Esophagus muscularis mucosa (tissue), 4 donors: ENCODE measurements at places on chromosomes 5 and 9. TPM values are rescaled to one million over a fixed set of nuclear protein-coding genes. Genes with fewer than 3 reads are reported as not detected.

GRCh38 chr9:132242621-132243155 lies 80.8 kb downstream of the NTNG2 start:
- peak overlapping the region; percentile 75 for H3K4me3 ChIP-seq
- peak overlapping the region; percentile 49 for H3K27ac ChIP-seq
- no peaks in the 10 kb centered on the region for H3K36me3 ChIP-seq

- H3K27ac ChIP-seq = no peak overlapping the region
- no peaks in the 10 kb centered on the region for H3K27me3 ChIP-seq
- no peaks in the 10 kb centered on the region for H3K36me3 ChIP-seq
- H3K4me3 ChIP-seq = no peak overlapping the region
- no peak for DNase-seq
Measured at GRCh38 chr9:69885931-69886330, 65.3 kb downstream of the CFAP95 start.

DNA sequence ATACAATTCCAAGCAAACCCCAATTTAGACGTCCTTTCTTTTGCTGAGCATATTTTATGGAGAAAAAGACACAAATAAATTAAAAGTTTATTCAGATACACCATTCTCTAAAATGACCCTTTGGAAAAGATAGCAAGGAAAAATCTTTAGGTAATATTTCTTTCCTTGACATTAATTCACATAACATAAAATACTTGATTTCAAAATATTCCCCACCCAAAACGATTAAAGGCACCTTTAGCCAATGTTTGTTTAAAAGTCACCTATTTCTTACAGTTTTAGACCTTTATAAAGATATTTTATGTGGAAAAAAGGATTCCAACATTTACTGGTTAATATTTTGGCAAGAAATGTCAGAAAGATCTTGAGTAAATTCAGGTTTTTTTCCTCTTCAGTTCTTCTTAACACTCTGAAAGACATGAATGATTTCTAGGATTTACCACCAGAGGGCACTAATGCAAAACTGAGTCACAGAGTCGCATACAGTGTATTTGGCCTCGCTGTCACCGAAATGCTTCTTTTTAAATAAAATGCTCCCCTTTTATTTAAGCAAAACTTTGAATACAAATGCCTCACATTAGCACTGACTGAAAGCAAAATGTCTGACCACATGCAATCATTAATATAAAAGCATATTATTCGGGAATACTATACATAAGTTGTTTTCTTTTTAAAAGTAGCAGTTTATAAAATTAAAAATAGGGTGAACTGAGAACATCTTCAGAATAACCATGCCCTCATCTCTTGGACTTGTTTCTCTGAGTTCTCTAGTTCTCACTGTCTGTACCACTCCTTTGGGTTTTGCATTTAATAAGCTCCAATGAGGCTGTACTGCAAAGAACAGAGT lies 122.5 kb downstream of the SLC1A3 start:
- H3K4me3 ChIP-seq = no peak overlapping the region
- no peaks in the 10 kb centered on the region for H3K36me3 ChIP-seq
- DNase-seq = no peak
- H3K27ac ChIP-seq = no peak overlapping the region

- no peak overlapping the region for H3K27ac ChIP-seq
- no peaks in the 10 kb centered on the region for H3K4me1 ChIP-seq
- no peaks in the 10 kb centered on the region for H3K27me3 ChIP-seq
- H3K36me3 ChIP-seq = no peaks in the 10 kb centered on the region
Measured at GRCh38 chr5:155839251-155840037, 487.5 kb upstream of the SGCD start.

- no peak overlapping the region for H3K4me3 ChIP-seq
- H3K27ac ChIP-seq = no peak overlapping the region
- DNase-seq = no peak
Measured at GRCh38 chr5:90844931-90845330, 286.3 kb downstream of the ADGRV1 start.

GRCh38 chr5:78327761-78328510 lies 32.5 kb upstream of the SCAMP1 start:
- H3K4me1 ChIP-seq = no peaks in the 10 kb centered on the region
- no peak overlapping the region for H3K27ac ChIP-seq
- no peaks in the 10 kb centered on the region for H3K36me3 ChIP-seq
- no peak for DNase-seq

DNA sequence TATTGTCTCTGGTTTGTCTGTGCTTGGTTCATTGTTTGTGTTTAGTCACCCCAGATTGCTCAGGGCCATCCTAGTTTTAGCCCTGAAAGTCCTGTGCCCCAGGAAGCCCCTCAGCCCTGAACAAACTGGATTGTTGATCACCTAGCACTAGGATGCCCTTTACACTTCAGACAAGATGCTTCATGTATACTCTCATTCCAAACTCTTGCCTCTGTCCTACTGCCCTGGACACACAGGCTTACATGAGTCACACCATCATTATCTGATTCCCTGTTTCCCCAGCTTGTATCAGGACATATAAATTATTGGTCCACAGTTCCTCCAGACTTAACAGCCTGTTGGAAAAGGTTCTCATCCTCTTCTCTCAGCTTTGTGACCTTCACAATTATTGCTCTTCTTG lies 120.1 kb downstream of the BAAT start:
- H3K27me3 ChIP-seq = no peaks in the 10 kb centered on the region
- H3K4me3 ChIP-seq = no peak overlapping the region
- H3K4me1 ChIP-seq = no peaks in the 10 kb centered on the region
- H3K36me3 ChIP-seq = no peaks in the 10 kb centered on the region
- H3K27ac ChIP-seq = no peak overlapping the region

- no peaks in the 10 kb centered on the region for H3K36me3 ChIP-seq
- H3K4me3 ChIP-seq = no peak overlapping the region
- DNase-seq = peak; percentile 92
- H3K4me1 ChIP-seq = peaks cover 76% of the 10 kb centered on the region
- H3K27ac ChIP-seq = peak overlapping the region; percentile 97
- H3K27me3 ChIP-seq = no peaks in the 10 kb centered on the region
Measured at GRCh38 chr5:132500931-132501628, 10.5 kb upstream of the IRF1 start.

- no peak for DNase-seq
- peaks cover 71% of the 10 kb centered on the region for H3K4me1 ChIP-seq
- no peaks in the 10 kb centered on the region for H3K36me3 ChIP-seq
- no peak overlapping the region for H3K4me3 ChIP-seq
- peak overlapping the region; percentile 35 for H3K27ac ChIP-seq
Measured at GRCh38 chr5:72130351-72130761, 23.1 kb downstream of the MAP1B start.

GRCh38 chr5:67999391-67999790 lies 216.2 kb upstream of the PIK3R1 start:
- H3K4me1 ChIP-seq = peaks cover 33% of the 10 kb centered on the region
- no peak for DNase-seq
- H3K27ac ChIP-seq = peak overlapping the region; percentile 86
- H3K27me3 ChIP-seq = no peaks in the 10 kb centered on the region
- H3K36me3 ChIP-seq = no peaks in the 10 kb centered on the region

- H3K36me3 ChIP-seq = no peaks in the 10 kb centered on the region
- H3K4me3 ChIP-seq = no peak overlapping the region
- peak; percentile 91 for DNase-seq
- no peaks in the 10 kb centered on the region for H3K4me1 ChIP-seq
Measured at GRCh38 chr5:1966461-1966860, 83.7 kb upstream of the IRX4 start.

DNA sequence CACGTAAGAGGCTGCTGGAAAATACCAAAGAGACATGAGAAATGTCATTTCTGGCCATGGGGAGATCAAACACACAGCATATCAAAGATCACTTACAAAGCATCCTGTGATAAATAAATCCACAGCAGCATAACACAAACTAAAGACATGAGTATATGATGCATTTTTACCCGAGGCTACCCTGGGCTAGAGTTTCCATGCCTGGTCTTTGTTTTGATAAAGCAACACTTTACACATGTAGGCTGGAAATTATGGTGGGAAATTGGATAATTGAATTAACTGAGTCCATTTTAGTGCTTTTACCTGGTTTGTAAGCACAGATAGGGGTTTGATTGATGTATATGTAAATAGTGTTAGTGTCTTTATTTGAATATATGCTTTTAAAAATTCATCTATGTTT lies 288.4 kb downstream of the AOPEP start:
- no peak for DNase-seq
- H3K4me1 ChIP-seq = peaks cover 55% of the 10 kb centered on the region

GRCh38 chr5:173643964-173644363 lies 27.5 kb upstream of the BOD1 start:
- peaks cover 24% of the 10 kb centered on the region for H3K27me3 ChIP-seq
- no peak overlapping the region for H3K27ac ChIP-seq
- DNase-seq = no peak
- H3K4me3 ChIP-seq = no peak overlapping the region

DNA sequence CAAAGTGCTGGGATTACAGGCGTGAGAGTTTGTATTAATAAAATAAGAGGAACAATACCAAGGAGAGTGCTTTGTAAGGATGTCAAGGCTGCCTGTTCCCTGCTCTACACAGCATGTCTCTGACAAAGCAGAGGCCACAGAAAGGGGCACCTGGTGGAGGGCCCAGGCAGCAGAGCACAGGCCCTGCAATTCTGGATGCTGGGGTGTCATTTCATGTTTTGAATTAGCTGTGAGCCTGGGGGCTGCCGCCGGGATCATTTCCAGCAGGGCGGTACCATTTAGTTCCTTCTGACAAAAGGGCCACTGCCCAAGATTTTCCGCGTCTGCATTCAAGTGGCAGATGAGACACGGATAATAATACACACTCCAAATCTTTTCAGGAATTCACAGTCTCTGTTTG lies 396.9 kb downstream of the GADD45G start:
- no peak for DNase-seq
- peak overlapping the region; percentile 88 for H3K27ac ChIP-seq
- H3K4me1 ChIP-seq = peaks cover 44% of the 10 kb centered on the region
- no peaks in the 10 kb centered on the region for H3K36me3 ChIP-seq
- H3K4me3 ChIP-seq = no peak overlapping the region

DNA sequence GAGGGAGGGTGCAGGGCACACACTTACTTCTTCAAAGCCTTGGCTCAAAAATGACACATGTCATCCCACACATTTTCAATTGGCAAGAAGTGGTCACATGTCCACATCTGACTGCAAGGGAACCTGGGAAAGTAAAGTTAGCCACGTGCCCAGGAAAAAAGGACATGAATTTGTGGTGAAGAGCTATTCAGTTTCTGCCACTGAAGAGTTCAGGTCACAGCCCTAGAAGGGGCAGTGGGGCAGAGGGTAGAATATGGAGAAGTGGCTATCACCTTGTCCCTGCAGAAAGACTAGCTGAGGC lies 1.9 kb upstream of the RGS14 start:
- DNase-seq = no peak
- no peak overlapping the region for H3K27ac ChIP-seq
- no peaks in the 10 kb centered on the region for H3K27me3 ChIP-seq
- no peak overlapping the region for H3K4me3 ChIP-seq
- no peaks in the 10 kb centered on the region for H3K36me3 ChIP-seq

DNA sequence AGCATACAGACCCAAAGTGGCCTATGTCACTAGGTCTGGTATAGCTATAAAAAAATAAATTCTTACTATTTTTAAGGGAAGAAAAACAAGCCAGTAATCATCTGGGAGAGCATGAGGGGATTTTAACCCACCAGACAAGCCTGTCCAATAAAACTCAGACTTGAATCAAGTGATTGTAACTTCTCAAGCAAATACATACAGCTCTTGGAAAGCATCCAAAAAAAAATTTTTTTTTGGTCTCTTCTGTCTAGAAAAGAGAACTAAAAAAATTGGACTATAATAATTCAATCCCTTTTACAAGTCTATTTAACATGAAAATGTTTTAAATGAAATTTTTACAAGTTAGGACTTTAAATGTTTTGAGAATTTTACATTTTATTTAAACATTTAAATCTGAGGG lies 61.7 kb downstream of the FBXL17 start:
- H3K4me1 ChIP-seq = peaks cover 9% of the 10 kb centered on the region
- H3K27me3 ChIP-seq = no peaks in the 10 kb centered on the region
- H3K36me3 ChIP-seq = no peaks in the 10 kb centered on the region
- no peak overlapping the region for H3K4me3 ChIP-seq

DNA sequence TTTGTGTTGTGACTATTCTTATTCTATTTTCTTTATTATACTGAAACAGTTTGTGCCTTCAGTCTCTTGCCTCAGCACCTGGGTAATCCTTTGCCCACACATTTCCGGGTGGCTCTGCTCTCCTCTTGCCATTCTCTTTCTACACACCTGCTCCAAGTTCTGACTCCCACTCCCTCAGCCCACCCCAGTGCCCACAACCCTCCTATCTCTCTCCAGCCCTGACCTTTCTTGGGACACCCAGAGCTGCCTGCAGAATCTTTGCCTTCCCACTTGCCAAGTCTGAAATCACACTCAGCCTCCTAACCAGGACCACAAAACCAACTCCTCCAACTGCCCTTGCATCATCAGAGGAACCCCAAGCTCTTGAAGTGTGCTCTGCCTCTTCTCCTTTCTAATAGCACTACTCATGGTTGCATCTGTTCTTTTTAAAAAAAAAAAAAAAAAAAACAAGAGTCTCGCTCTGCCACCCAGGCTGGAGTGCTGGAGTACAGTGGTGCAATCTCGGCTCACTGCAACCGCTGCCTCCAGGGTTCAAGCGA lies 4.1 kb downstream of the SWI5 start:
- peaks cover under 1% of the 10 kb centered on the region for H3K36me3 ChIP-seq
- no peak overlapping the region for H3K4me3 ChIP-seq
- DNase-seq = no peak
- H3K27ac ChIP-seq = no peak overlapping the region
- no peaks in the 10 kb centered on the region for H3K27me3 ChIP-seq
- H3K4me1 ChIP-seq = peaks cover 27% of the 10 kb centered on the region

DNA sequence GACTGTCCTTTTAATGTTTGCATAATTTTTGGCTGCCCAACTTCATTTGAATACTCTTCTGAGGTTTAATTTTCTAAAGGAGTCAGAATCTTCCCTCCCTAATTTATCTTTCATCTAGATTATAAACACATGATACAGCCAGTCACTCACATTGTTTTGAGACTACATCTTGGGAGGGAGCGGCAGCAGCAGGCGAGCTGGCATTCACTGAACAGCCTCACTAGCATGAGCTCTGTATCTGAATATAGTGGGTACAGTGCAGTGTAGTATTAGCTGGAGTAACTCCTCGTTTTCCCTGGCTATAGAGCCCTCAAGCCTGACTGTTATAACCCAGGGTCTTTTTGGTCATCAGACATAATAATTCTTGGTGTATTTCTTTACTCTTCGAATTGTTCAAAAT lies 969.2 kb upstream of the COX7C start:
- no peaks in the 10 kb centered on the region for H3K27me3 ChIP-seq
- H3K4me1 ChIP-seq = no peaks in the 10 kb centered on the region
- no peak for DNase-seq

DNA sequence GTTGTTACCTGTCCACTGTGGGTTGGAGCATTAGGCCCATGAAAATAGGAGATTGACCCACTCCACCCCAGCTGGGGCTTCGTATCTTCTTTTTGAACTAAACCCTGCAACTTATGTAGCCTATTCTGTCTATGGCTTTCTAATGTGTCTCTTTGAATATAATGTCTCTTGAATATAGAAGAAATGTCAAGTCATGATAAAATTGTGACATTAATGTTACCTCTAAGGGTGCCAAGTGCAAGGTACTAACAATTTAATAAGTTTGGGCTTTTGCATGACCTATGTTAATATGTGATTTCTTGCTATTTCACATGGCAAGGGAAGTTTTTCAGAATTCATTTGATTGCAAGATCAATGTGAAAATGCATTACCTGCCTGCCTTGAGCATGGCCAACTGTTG lies 40.4 kb upstream of the PUM3 start:
- no peaks in the 10 kb centered on the region for H3K36me3 ChIP-seq
- no peaks in the 10 kb centered on the region for H3K27me3 ChIP-seq
- DNase-seq = no peak
- no peaks in the 10 kb centered on the region for H3K4me1 ChIP-seq
- no peak overlapping the region for H3K27ac ChIP-seq

Gene CERCAM
- total RNA-seq = 29.7 TPM

Gene ZNF879
- total RNA-seq = 6.4 TPM

Gene OBP2B
- total RNA-seq = not detected

Gene GFPT2
- total RNA-seq = 35.3 TPM

Gene HCN1
- total RNA-seq = 0.39 TPM

Gene ANKRD18B
- total RNA-seq = not detected

Gene FAM81B
- total RNA-seq = not detected
